Thoracic aorta (tissue), 2 donors: ENCODE measurements at places on chromosomes 11 and 22. TPM values are rescaled to one million over a fixed set of nuclear protein-coding genes. Genes with fewer than 3 reads are reported as not detected.
A peak's percentile ranks its signal among the peaks of the same experiment; 100 is the strongest.

DNA sequence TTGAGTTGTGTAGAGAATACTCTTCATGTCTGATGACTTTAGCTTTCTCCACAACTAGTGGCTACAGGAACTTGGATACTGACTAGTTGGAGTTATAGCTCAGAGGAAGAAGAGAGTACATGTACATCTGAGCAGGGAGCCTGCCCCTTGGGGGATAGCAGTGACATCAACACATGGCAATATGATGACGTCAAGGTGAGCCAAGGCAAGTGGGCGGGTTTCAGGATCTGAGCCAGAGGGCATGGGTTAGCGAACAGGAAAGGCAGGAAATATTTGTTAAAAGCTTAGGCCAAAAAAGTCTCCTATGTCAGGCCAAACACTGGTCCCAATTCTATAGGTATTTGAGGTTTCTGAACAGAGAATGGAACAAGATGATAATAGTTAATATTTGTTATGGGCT lies 42.0 kb upstream of the HORMAD2 start:
- no peaks in the 10 kb centered on the region for H3K36me3 ChIP-seq
- H3K4me3 ChIP-seq, result no peak overlapping the region
- H3K27me3 ChIP-seq, result no peaks in the 10 kb centered on the region
- DNase-seq, result no peak
- H3K4me1 ChIP-seq, result no peaks in the 10 kb centered on the region
- no peak overlapping the region for H3K27ac ChIP-seq

The ST3GAL4 gene
- 98.0 TPM for total RNA-seq

- DNase-seq, result no peak
- H3K27me3 ChIP-seq, result no peaks in the 10 kb centered on the region
- no peak overlapping the region for H3K4me3 ChIP-seq
- H3K36me3 ChIP-seq, result no peaks in the 10 kb centered on the region
- H3K4me1 ChIP-seq, result no peaks in the 10 kb centered on the region
- no peak overlapping the region for H3K27ac ChIP-seq
Observed at GRCh38 chr22:22182218-22182989, 62.2 kb upstream of the VPREB1 start.

- H3K4me1 ChIP-seq, result peaks cover 8% of the 10 kb centered on the region
- no peak overlapping the region for H3K27ac ChIP-seq
- no peak for DNase-seq
Observed at GRCh38 chr22:49066619-49067018, 761.1 kb downstream of the BRD1 start.

- no peak overlapping the region for H3K27ac ChIP-seq
- H3K36me3 ChIP-seq, result no peaks in the 10 kb centered on the region
- peaks cover 56% of the 10 kb centered on the region for H3K4me1 ChIP-seq
- H3K4me3 ChIP-seq, result no peak overlapping the region
- no peaks in the 10 kb centered on the region for H3K27me3 ChIP-seq
Observed at GRCh38 chr22:26480611-26480932, 3.0 kb downstream of the HPS4 start.

- no peaks in the 10 kb centered on the region for H3K4me1 ChIP-seq
- H3K4me3 ChIP-seq, result no peak overlapping the region
- H3K27ac ChIP-seq, result no peak overlapping the region
- no peak for DNase-seq
- H3K27me3 ChIP-seq, result no peaks in the 10 kb centered on the region
Observed at GRCh38 chr11:134008634-134009071, 51.9 kb upstream of the IGSF9B start.

The OR51E2 gene
- not detected for total RNA-seq

The CALCB gene
- total RNA-seq, result 1.5 TPM

GRCh38 chr11:98545544-98546175 lies 475.1 kb upstream of the CNTN5 start:
- H3K4me1 ChIP-seq, result no peaks in the 10 kb centered on the region
- H3K36me3 ChIP-seq, result no peaks in the 10 kb centered on the region
- H3K27me3 ChIP-seq, result no peaks in the 10 kb centered on the region
- H3K4me3 ChIP-seq, result no peak overlapping the region
- no peak overlapping the region for H3K27ac ChIP-seq

DNA sequence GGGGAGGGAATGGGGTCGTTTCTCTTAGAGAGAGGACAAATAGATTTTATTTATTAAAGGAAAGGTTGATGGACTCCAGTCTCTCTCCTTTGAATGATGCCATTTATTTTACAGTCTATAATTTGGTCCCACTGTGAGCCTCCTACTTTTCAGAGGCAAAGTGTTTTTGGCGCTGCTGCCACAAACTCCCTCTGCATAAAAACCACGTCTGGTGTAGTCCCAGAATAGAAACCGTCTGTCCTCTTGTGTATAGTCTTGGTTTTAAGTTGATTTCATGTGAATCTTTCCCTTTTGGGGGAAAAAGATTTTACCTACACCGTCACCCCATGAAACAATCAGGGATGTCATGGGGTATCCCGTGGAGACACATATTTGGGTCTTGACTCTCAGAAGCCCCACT lies 143.6 kb upstream of the SEZ6L start:
- H3K27ac ChIP-seq, result no peak overlapping the region
- no peaks in the 10 kb centered on the region for H3K27me3 ChIP-seq
- H3K36me3 ChIP-seq, result peaks cover 16% of the 10 kb centered on the region
- no peak for DNase-seq
- H3K4me3 ChIP-seq, result no peak overlapping the region
- H3K4me1 ChIP-seq, result no peaks in the 10 kb centered on the region

DNA sequence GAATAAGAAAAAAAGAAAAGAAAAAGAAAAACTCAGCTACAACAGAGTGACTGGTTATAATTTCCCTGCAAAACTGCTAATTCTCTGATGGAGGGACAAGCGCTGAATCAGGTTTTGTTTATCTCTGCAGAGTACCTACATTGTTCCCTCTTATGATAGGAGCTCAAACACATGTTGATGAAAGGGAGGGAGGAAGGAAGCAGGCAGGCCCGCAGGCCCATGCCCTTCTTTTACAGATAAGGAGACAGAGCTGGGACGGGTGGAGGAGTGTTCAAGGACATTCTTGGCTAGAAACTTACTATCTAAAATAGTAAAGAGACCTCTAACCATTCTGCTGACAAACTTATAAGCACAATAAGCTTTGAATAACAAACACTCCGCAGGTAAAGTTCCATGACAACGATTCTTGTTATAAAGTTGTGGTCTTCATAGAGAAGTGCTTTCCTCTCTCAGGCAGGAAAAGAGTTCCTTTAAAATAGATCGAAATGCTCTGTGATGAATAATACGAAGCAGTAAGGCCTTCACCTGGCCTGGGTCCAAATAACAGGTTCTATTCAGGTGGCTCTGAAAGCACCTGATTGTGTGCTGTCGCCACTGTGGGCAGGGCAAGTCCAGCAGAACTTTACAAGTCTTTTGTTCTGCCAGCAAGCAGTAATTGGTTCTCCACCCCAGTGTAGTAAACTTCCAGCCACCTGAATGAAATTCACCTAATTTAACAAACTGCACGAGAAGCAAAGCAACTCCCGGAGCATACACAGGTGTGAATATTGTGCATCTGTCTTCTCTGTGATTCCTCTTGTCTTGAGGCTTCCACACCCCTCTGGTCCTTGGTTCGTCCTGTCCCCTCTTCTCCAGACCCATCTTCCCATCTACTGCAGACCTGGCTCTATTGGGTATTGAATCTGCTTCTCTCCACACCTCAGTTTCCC lies 15.3 kb upstream of the MICAL2 start:
- H3K27me3 ChIP-seq, result no peaks in the 10 kb centered on the region
- DNase-seq, result no peak
- H3K27ac ChIP-seq, result no peak overlapping the region

- no peak for DNase-seq
- H3K27me3 ChIP-seq, result peaks cover 16% of the 10 kb centered on the region
- peak within 1 kb of the TSS; percentile 73 for H3K4me3 ChIP-seq
- peaks cover 26% of the 10 kb centered on the region for H3K4me1 ChIP-seq
- H3K27ac ChIP-seq, result no peak within 1 kb of the TSS
Observed at GRCh38 chr11:57460022-57460757, at the start of gene RTN4RL2. Gene RTN4RL2 (plus strand): TSS chr11:57460528. CDS start chr11:57460866, 338 bp downstream.

The APOL6 gene
- total RNA-seq, result 15.3 TPM

The AMOTL1 gene
- 64.2 TPM for total RNA-seq

The SLCO2B1 gene
- total RNA-seq, result 692 TPM

DNA sequence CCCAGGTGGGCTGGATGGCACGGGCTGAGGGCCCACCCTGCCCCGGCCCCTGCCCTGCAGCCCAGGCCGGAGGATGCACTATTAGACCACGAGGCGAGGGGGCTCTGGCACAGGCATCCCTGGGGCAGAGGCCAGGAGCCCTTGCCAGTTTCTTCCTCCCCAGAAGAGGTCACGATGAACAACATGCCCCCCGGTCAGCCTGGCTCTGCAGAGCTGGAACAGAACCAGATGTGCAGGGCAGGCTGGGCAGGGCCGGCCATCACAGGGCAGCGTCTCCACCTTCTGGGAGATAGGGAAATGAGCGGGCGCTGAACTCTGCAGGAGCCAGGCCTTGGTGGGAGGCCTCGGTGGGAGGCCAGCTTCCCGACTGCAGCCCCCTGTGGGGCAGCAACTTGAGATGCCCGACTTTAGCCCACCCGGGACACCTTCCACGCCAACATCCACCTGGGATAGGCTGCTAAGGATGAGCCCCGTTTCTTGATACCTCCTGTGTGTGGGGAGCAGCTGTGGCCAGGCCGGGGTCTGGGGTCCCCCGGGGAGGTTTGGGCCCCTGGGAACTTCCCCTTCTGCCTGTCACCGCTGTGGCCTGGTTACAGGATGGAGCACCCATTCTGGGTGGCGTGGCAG lies 21.8 kb upstream of the GNB1L start:
- DNase-seq, result no peak
- peak overlapping the region; percentile 23 for H3K4me3 ChIP-seq
- peak overlapping the region; percentile 50 for H3K27ac ChIP-seq
- H3K36me3 ChIP-seq, result peaks cover 5% of the 10 kb centered on the region
